Lung microvascular endothelial cell (primary cell): ENCODE measurements at places on chromosomes 1 and 21. TPM values are rescaled to one million over a fixed set of nuclear protein-coding genes. Genes with fewer than 3 reads are reported as not detected.

Gene PCP4L1
- total RNA-seq: not detected in 2 replicates

Gene IVL
- not detected in 2 replicates for total RNA-seq

Gene MROH9
- total RNA-seq: not detected in 2 replicates

Gene KLF17
- total RNA-seq: not detected in 2 replicates

Gene TRPM2
- 0.22 and 0.40 TPM in 2 replicates for total RNA-seq

Gene CD1D
- total RNA-seq: under 0.01 TPM in 2 replicates

Gene NOS1AP
- under 0.01 and 0.20 TPM in 2 replicates for total RNA-seq

GRCh38 chr1:185075476-185075875 is 30.1 kb downstream of the RNF2 start:
- DNase-seq: no peak

DNA sequence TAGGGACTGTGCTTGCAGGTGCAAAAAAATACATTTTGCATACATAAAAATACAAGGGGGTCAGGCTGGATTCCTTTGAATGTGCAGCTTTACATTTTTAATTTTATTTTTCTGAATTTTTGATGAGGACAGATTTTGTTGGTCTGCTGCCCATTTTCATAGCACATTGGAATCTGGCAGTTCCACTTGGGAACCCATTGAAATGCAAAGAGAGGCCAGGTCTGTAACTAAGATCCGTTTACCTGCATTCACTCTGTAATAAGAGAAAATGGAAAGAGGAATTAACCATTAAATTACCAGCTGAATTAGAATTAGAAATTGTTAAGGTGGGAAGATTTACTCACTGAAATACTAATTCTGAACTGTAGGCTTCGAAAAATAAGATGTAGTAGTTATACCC is 221.6 kb downstream of the DAB1 start:
- no peak for DNase-seq

- DNase-seq: no peak
Observed at GRCh38 chr1:35646043-35646442, 4.7 kb upstream of the PSMB2 start.

DNA sequence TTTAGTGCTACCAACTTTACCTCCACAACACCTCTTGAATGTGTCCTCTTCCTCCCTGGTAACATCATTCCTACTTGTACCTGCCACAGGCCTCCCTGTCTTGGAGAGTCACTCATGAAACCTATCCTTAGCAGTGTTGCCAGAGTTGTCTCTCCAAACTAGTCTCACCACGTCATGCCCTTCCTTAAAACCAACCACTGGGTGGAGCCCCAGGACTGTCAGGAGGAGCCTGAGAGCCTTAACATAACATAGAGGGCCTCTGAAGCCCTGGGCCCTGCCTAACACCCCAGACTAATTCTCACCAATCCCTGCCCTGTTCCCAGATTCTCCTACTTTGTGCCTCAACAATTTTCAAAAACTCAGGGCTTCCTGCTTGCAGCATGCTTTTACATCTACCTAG is 65.3 kb downstream of the ZNF697 start:
- peak; percentile 74 for DNase-seq

- peak; percentile 76 for DNase-seq
Observed at GRCh38 chr1:6889875-6890480, 104.7 kb downstream of the CAMTA1 start.

- no peak for DNase-seq
Observed at GRCh38 chr1:30126848-30127247, 596.5 kb downstream of the MATN1 start.

DNA sequence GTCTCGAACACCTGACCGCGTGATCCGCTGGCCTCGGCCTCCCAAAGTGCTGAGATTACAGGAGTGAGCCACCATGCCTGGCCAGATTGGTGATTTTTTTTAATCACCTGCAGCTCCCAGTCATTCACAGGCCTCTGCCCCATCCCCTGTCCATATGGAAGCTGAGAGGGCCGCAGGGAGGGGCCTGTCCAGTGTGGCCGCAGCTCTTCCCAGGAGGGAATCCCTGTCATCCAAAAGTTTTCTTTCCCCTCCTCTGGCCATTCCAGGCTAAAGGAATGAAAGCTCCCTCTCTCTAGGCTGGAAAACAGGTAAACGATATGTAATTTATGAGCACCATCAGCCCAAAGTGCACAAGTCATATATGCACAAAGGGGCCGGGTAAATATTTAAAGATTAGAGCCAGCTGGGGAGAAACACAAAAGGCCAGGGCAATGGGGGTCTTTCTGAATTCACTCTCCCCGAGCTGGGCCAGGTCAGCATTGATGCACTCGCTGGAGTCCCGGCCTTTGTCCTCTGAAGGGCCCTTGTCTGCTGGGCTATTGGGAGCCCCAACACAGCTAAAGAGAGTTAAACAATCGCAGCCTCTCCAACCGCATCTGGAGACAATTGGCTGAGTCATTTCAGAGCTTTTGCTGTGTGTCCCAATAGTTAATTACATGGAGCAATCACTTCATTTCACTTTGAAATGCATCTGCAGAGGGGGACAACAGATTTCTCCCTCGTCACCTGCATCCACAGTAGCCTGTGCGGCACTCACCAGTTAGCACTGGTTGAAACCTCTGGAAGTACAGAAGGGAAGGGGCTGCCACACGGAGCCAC is 3.8 kb upstream of the HES3 start:
- no peak for DNase-seq

DNA sequence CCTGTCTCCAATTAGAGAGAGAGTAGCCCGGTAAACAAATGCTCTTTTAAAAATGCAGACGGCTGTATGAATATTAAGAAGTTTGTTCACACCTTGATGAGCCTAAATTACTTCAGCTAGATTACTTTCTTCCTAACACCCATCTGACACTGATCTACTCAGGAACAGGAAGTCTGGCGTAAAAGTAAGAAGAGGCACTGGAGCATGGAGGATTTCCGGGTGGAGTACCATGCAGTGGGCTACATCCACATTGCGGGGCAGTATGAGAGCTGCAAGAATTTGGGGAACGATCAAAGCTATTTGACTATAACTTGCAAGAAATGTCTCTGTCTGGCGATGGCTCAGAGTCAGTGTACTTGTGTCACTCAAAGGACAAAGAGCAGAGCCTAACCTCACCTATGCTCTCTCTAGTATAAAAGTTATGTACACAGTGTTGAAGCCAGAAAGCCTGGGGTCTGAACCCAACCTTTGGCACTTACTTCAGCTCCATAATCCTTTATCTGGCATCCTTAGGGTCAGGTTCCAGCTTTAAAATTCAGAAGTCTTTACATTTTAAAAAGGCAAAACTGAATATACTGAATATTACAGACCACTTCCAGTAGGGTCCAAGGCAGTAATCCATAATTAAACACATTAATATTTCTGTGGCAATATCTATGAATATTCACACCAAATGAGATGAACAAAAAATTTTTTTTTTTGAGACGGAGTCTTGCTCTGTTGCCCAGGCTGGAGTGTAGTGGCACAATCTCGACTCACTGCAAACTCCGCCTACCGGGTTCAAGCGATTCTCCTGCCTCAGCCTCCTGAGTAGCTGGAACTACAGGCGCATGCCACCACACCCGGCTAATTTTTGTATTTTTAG is 7.9 kb upstream of the GNPAT start:
- no peak for DNase-seq

GRCh38 chr1:226722240-226722900 is 16.7 kb downstream of the ITPKB start:
- DNase-seq: no peak

DNA sequence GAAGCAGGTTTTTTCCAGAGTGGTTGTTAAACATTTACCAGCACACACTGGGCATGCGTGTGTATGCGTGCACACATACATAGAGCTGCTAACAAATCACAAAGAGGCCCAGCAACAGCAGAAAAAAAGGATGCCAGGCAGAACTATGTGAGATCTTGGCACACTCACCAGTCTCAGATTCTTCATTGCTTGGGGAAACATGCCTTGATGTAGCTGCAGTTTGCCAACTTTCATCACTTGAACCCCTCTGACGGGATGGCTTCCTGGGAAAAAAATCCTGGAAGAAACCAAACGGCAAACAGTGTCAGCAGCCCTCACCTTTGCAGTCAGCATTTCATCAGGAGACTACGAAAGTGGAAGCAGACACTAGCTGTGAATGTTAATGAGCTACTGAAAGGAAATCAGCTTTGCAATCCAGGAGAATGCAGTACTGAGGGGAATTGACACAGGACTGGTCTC is 609.1 kb downstream of the KIF26B start:
- no peak for DNase-seq

DNA sequence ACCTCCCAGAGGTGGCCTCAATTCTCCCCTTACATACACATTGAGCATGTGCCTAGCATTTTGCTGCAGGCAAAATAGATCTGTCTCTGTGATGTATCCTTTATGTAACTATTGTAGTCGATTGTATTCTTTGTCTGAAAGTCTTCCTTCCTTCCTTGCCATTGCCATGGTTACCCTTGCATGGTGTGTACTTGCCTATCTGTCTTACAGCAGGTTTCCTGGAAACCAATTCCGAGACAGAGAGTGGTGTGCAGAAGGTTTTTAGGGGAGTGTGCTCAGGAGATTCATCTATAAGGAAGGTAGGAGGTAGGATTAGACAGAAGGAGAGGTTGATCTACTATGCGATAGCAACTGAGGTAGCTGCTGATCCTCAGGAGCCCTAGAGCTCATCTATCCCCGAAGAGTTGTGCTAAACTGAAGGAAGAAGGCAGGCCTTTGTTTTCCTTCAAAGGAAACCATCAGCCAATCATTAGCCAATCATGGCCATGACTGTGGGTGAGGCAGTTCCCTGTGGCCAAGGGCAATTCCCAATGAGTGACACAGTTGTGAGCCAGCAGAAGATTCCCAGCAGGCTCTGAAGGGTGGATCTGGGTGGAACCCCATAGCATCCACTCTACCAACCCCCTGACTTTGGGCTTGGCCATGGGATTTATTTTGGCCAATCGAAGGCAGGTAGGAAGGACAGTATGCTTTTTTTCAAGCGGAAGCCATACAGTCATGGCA is 15.0 kb downstream of the CITED4 start:
- DNase-seq: peak; percentile 73
